AML-193 (cell line): ENCODE measurements at places on chromosomes 4 and X.

- DNase-seq, result no peak
Observed at GRCh38 chr4:146398404-146398803, 123.3 kb downstream of the SLC10A7 start.

DNA sequence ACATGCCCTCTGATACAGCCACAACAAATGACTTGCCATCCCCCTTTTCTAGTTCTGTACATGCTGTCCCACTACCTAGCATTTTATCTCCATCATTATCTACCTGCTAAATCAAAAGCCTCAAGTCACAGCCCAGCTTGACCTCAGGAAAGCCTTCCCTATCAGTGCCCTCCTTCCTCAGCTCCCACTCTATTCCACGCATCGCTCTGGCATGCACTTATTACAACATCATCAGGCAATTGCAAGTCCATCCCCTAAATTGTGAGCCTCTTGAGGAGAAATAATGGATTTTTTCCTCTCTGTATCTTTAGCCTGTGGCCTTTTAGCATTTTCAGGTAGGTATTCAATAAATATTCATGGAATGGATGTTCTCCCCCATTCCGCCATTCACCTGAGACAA is 5.7 kb downstream of the ARL13A start:
- no peak for DNase-seq

GRCh38 chrX:50913520-50913919 is 3.0 kb downstream of the BMP15 start:
- no peak for DNase-seq

DNA sequence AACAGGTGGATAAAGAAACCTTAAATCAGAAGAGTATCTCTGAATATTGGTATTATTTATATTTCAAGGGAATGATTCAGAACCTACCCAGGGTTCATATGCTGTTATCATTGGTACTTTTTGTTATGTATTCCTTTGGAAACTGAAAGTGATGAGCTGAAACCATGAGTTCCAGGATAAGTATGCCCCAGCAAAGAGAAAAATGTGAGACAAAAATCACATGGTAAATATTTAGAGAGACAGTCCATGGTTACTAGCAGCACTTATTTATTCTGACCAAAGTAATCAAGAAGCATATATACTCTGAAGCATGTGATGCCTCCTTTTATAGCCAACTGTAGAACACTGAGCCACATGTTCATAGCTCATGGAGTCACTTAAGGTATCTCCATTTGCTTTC is 277.7 kb downstream of the ARAP2 start:
- DNase-seq, result no peak

GRCh38 chrX:3712051-3712869 is 1.2 kb downstream of the PRKX start:
- no peak for DNase-seq

DNA sequence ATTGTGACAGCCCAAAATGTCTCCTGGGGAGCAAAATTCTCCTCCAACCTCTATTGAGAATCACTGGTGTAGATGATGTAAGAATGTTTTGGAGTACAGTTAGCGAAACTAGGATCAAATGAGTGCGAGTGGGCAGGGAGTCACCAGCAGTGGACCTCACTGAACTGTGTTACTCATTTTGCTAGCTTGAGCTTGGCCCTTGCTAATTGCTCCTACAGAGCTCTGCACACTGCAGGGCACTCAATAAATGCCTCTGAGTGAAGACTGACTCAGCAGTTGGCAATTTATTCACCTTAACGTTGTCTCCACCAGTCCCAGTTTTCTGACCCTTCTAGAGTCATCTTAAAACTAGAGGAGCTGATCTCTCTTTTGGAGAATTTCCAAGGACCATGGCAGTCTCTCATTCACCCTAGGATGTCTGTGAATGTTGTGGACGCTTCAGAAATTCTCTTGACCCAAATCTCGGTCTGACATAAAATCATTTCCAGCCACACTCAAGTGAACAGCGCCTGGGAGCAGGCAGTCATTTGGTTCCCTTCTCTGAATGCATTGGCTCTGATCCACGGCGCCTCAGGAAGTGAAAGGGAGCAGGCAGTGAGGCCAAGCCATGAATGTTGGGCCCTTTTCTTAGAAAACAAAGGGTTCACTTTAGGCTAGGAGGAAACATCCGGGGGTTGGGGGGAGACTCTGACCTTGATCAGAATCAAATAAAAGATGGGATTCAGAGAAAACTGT is 148.1 kb downstream of the NWD2 start:
- peak; percentile 36 for DNase-seq

DNA sequence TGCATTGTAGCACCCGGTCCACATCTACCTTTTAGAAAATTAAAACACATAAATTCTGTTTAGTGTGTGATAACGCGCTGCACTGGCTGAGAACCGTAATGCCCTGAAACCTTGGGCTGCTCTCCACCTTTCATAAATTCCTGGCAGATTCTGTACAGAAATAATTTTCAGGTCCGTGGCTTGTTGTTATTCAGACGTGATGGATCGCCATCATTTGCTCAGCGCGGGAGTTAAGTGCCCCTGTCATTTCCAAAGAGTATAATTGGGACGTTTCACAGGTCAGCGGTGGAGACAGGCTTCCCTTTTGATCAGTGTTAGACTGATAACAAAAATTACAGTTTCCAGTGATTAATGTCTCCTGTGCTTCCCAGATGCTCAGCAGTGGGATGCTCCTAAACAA is 16.5 kb downstream of the UVSSA start:
- DNase-seq, result no peak

GRCh38 chr4:173199553-173199952 is 30.9 kb downstream of the GALNT7 start:
- no peak for DNase-seq

- DNase-seq, result no peak
Observed at GRCh38 chr4:161583549-161583948, 580.3 kb downstream of the FSTL5 start.

- DNase-seq, result no peak
Observed at GRCh38 chrX:12332786-12333347, 194.6 kb downstream of the FRMPD4 start.

- DNase-seq, result no peak
Observed at GRCh38 chr4:87100168-87100567, 120.2 kb downstream of the KLHL8 start.

DNA sequence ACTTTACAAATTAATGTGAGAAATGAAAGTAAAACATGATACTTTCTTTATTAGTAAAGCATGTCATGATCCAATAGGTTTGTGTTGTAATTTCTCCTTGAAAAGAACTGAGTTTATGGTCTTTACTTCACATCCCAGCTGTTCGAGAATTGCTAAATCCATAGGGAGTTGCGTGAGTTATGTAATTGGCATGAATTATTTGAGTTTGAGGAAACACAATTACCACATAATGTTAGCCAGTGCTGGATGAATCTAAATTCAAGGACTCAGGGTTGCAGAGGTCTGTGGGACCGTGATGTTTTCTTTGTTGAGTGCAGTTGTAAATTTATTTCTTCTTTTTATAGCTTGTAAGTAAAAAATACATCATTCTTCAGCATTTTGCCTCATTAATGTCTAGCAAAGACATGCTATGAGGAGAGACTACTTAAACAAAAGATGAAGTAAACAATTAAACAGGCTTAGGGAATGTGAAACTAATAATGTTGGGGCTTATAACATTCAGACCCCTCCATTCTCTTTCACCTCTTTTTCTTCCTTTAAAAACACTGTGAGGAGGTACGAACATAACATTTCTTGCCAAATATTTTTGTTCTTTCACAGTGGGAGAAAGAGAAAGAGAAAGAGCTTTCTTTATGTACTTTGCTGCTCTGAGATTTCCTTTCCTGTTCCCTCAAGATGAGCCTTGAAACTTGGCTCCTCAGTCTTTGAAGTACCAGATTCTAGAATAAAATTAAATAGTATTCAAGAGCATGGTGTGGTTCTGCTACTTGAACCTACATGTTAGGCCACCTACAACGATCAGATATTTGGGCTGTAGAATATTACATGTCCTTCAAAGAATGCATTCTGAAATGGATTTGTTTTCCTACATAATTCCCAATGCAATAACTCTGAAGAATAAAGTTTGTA is 159.6 kb upstream of the ANK2 start:
- DNase-seq, result no peak

DNA sequence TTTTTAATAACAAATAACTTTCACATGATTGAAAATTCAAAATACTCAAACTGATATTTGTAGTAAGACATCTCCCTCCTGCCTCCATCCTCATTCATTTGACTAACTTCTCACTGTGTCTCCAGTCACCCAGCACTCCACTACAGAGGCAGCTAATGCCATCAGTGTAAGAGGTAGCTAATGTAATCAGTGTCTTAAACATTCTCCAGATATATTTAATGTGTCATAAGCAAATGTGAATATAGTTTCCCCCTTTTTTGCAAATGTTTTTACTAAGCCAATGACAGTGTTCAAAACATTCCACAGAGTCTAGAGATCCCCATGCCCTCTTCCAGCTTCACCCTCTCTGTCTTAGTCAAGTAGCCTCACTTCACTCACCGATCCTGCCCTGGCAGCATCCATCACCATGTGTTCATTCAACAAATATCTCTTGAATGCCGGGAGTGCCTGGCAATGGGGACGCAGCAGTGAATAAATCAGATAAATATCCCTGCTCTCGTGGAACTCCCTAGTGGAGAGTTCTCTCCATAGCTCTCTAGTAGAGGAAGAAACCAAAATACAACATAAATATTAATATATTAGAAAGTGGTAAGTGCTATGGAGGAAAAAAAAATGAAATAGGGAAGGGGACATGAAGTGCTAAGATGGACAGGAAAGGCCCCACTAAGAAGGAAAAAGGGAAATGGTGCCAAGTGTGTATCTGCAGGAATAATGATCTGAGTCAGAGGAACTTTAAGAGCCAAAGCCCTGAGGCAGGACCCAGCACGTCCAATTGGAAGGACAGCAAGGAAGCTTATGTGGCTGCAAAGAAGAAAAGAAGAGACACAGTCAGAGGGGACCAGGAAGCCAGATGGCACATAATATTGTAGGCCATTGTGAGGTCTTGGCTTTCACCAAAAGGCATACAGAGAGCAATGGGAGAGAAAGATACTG is 18.7 kb downstream of the SCFD2 start:
- no peak for DNase-seq

- DNase-seq, result no peak
Observed at GRCh38 chr4:107685740-107686139, 34.3 kb downstream of the PAPSS1 start.

DNA sequence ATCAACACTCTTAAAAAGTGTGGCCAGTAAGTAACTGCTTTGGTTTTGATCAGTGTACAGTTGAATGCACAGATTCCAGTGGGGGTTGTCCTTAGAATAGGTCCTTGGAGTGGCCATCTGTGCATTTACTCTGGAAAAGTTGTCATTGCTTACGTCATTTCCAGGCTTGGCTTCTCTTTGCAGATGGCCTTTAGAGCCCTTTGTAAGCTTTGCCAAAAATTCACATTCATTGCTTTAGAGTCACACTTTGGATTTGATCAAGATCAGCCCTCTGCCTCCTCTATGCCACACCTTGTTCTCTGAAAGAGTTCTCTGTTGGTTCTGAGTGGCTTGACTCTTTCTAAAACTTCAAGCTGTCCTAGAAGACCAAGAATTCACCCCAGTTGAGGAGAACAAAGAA is 83.9 kb downstream of the MAMLD1 start:
- DNase-seq, result no peak

GRCh38 chr4:173538909-173539445 is 8.9 kb upstream of the HAND2 start:
- no peak for DNase-seq

DNA sequence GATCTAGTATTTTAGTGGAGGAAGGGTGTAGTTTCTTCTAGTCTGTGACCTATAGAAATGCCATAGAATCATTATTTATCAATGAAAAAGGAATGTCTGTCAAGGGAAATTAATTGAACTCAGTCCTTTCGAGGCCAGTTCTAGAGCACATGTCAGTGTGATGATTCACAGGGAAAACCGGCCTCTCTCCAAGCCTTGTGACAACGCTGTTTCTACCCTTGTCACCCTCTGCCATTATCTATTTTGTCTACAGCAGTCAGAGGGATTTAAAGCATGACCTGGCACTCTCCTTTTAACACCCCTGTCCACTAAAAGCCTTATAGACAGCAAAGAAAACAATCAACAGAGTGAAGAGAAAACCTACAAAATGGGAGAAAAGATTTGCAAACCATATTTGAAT is 119.8 kb downstream of the DRD5 start:
- DNase-seq, result no peak

GRCh38 chrX:84715315-84715714 is 213.1 kb upstream of the HDX start:
- DNase-seq, result no peak

DNA sequence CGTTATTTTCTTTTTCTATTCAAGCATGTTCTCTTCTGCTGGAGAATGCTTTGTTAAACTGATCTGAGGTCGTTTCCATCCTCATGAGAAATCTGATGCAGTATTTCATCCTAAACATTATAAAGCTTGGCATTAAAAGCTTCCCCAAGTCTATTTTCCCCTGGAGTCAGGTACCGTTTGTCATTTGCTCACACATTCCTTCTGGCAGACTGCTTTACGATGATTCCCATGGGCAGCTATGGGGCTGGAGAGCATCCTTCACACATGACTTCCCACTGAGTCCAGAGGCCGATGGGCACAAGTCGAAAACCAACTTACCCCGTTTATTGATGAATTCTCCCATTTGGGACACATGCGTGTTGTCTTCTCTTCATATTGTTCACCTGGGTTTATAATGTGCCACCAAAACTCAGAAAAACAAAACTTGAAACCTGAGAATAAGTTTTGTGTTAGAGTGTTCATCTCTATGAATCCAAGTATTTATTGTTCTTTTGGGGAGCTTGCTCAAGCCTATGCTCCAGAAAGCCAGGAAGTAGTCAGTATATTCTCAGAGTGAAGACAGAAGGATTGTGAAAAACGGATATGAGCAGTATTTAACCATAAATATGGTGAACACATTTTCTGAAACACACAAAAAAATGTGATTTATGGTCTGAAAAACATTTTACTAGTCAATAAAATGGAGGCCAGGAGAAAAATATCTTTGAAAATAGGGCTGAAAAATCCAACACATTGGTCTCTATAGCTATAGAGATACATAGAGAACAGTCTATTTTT is 298.8 kb upstream of the NOCT start:
- no peak for DNase-seq

- no peak for DNase-seq
Observed at GRCh38 chr4:11402192-11402591, 26.5 kb downstream of the HS3ST1 start.

GRCh38 chr4:90727938-90728337 is 600.7 kb downstream of the CCSER1 start:
- DNase-seq, result no peak

- no peak for DNase-seq
Observed at GRCh38 chr4:181162266-181162665, 1080.9 kb upstream of the TENM3 start.
